ENCODE measurements at places on chromosomes 3 and 15.
A peak's percentile ranks its signal among the peaks of the same experiment; 100 is the strongest.

GRCh38 chr3:89360156-89360555 lies 252.7 kb downstream of the EPHA3 start:
- DNase-seq: no peak

- DNase-seq: no peak
These were observed 278.8 kb downstream of the FOXP1 start for GRCh38 chr3:71304684-71305083.

DNA sequence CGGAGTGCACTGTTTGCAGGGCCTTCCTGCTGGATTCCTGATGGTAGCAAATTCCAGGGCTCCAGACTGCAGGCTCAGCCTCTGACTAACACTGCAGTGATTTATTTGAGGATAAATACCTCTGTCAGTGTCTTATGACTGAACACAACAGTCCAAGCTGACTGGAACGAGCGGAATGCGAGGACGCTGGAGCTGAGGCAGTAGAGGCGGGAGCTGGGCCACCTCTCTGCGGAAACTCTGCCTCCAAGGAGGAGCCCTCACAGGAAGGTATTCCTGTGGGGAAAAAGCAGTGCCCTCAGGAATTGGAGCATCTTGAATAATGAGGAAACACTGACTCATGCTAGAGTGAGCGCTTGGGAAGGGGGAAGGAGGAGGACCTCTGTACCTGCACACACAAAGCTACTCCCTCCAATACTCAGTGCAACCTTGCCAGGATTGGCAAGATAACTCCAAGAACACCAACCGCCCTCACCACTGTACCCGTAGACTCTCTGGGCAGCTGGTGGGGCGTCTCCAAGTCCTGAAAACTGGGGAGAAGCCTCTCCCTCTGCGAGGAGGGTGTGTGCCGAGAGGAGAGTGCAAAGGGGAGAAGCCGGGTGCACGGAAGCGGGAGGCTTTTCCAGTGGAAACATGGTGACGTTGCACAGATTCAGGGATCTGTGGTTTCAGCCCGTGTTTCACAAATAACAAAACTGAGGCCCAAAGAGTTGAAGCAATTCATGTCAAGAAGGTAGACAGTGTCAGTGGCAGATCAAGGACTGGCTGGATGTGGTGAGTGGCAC lies 43.0 kb downstream of the VGLL4 start:
- DNase-seq: no peak

GRCh38 chr3:60391292-60391691 lies 860.0 kb downstream of the FHIT start:
- no peak for DNase-seq

DNA sequence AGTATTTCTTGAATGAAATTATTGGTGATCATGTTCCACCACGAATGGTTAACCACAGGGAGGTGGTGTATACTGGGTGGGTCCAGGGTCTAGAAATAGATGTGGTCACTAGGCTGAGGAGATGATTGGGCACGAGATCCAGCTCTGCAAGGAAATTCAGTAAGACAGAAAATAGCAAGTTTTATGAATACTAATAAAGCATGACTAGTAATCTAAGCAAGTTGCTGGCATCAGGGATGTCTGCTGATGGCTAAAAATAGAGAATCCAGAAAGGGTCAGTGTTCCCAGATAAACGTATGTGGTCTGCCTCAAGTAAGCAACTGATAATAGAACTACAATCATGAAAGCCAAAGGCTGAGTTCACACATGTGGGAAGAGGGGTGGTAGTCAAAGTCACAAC lies 108.3 kb upstream of the FRMD4B start:
- no peak for DNase-seq

- DNase-seq: no peak
These were observed 208.9 kb upstream of the TPM1 start for GRCh38 chr15:62833646-62834045.

DNA sequence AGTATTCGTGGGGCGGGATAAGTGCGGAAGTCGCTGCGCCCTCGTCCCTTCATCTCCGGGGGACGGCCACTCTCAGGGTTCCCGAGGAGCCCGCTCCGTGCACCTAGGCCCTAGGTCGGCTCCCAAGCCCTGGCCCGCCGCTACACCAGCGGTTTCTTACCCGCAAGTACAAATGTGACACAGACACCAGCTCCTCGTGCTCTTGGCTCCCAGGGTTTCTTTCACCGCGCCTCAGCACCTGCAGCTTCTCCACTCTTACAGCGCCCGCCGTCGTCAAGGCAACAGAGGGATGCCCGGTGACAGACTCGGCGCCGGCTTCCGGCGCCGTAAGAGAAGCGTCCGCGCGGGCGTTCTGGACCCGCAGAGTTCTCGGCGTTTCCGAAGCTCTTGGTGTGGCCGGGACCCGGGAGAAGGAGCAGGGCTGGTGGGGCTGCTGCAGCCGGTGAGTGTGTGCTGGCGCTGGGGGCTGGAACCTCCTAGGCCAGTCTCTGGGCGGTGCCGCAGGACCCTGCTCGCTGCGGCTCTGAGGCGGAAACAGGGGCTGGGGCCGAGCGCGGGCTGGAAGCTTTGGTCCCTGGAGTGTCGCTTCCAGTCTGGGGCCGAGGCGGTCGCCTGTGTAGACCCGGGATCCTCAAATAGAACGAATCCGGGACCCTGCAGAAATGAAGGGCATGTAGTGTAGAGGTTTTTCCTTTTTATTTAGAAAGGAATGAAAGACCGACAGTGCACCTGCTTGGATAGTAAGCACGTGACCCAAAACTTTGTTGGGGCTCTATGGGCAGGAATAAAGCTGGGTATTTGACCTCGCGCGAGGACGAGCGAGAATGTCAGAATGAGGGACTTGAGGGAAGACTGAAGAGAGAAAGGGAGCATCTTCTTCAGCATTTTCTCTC lies 155.4 kb upstream of the GOLGA6L4 start:
- DNase-seq: no peak

GRCh38 chr15:75738647-75739325 lies 26.1 kb upstream of the CSPG4 start:
- peak; percentile 96 for DNase-seq

- DNase-seq: no peak
These were observed 1.2 kb upstream of the PPP2R3A start for GRCh38 chr3:135964160-135964955.

- peak; percentile 50 for DNase-seq
These were observed 534.5 kb upstream of the KCNMB2 start for GRCh38 chr3:178001670-178002101.

GRCh38 chr3:99163314-99163713 lies 261.8 kb upstream of the DCBLD2 start:
- DNase-seq: no peak

DNA sequence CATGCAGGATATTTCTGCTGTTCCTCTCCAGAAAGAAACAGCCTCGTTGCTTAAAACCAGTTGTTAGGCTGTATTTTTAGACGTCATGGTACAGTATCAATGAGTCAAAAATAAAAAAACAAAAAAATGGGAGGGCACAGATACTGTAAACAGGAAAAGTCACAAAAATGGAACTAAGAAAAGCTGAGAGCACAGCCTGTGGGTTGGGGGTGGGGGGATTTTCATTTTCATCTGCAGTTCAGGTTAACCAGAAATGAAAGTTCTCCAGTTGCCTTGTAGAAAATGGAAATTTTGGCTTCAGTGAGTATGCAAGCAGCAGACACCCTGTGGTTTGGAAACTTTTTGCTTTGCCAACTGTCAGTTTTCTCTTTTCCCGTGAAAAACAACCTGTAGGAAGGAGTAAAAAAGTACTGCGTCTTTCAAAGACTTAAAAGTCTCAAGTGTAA lies 59.0 kb downstream of the FRMD4B start:
- peak; percentile 69 for DNase-seq

- no peak for DNase-seq
These were observed 621.3 kb upstream of the EPHA6 start for GRCh38 chr3:96192966-96193550.

- no peak for DNase-seq
These were observed 15.6 kb upstream of the ZNF80 start for GRCh38 chr3:114252954-114253353.

DNA sequence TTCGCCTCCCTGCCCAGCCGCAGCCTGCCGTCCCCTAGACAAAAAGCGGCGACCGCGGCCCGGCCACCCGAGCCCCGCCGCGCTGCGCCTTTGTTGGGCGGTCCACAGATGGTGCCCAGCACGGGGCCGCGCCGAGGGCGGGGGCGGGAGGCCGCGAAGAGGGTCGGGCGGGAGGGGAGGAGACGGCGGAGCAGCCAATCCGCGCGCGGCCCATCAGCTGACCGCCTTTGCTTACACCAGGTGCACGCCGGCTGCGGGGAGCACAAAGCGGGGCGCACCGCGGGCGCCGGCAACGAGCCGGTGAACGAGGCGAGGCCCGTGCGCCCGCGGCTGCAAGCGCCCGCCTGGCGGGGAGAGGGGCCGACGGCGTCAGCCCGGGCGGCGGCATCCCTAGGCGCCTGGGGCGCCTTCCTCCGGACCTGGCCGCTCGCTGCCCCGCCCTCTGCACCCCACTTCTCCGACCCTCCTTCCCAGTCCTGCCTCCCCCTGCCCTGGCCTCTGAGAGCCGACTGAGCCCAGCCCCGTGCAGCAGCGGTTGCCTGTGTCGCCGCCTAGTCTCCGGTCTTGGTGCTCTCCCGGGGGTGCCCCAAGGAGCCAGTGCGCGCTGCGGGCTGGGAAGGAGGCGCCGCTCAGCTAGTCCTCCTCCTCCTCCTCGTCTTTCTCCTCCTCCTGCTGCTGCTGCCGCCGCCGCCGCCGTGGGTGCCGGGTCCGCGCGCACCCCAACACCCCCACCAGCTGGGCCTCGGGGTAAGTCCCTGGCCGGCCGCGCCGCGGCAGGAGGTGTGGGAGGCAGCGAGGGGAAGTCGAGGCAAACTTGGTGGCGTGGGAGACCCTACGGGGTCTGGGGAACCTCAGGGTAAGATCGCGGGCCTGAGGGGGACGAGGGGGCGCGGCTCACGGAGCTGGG lies at the start of gene LRRN1:
Gene LRRN1, plus strand, starts transcription at position 259 of the 907 bp plus-strand sequence. CDS start 45,211 bp downstream, outside the sequence.
- DNase-seq: peak; percentile 13

GRCh38 chr15:56325186-56325585 lies 40.0 kb upstream of the TEX9 start:
- no peak for DNase-seq

GRCh38 chr3:115578331-115578730 lies 45.0 kb upstream of the GAP43 start:
- no peak for DNase-seq

DNA sequence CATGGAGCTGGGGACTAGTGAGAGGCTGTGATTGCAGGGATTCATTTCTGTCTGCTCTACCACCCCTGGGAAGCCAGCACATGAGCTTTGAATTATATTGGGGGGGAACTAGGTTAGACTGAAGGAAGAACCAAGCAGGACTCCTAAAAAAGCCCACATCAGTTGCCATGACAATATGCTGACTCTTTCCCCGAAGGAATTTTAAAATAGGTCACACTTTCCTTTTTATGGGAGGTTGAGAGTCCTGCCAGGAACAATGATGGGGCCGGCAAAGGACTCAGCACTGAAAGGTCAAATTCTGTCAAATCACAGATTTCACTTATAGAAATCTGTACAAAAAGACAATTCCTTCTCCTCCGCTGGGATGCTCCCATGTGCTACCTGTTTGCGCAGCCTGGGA lies 130.8 kb downstream of the ZNF621 start:
- no peak for DNase-seq

DNA sequence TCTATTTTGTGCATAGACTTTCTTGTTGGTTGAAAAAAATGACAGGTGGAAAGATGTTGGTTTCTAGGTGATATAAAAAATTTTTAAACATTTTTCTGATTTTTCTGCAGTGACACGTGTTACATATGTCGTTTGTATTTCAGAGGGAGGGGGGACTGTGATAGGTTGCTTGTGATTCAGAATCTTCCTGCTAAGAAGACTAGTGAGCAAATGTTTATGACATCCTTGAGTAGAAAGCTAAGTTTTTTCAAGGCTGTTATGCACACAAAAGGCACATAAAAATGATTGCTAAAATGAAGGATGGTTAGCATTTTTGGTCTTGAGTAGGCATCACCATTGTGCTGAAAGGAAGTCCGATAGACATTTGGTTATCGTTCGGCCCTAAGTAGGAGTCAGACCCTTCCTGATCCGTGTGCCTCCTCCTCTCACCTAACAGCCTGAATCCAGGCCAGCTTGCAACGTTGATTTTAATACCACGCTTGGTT lies 1.5 kb downstream of the ZNF639 start:
- DNase-seq: peak; percentile 18

DNA sequence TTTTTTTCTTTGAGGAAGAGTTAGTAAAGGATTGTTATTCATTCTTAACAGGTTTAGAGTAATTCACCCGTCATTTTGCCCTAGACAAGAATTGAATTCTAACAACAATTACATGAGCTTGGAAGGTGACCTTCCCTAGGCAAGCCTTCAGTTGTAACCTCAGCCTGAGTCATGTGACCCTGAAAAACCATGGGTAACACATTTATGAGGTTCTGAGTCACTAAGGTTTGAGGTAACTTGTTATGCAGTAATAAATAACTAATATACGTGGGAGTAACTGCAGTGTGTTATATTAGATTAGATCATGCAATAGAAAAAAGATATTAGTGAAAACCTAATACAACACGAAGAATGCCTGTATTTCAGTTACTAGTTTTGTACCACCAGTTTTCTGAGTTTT lies 237.6 kb upstream of the NDN start:
- DNase-seq: no peak

DNA sequence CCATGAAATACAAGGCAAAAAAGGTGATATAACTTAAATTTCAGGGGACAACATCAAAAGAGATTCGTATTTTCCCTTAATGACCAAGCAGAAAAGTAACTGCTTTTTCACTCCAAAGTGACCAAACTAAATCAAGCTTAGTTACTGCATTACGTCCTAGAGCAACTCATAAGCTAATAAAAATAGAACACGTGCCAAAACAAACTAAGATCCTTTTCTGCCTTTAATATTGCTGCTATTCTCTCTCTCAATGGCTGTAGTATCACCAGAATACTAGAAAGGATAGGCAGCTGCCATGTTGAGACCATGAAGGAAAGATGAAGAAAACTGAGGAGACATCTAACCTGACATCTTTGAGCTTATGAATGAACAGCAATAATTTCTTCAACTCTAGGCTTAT lies 43.3 kb downstream of the UBXN7 start:
- DNase-seq: no peak

DNA sequence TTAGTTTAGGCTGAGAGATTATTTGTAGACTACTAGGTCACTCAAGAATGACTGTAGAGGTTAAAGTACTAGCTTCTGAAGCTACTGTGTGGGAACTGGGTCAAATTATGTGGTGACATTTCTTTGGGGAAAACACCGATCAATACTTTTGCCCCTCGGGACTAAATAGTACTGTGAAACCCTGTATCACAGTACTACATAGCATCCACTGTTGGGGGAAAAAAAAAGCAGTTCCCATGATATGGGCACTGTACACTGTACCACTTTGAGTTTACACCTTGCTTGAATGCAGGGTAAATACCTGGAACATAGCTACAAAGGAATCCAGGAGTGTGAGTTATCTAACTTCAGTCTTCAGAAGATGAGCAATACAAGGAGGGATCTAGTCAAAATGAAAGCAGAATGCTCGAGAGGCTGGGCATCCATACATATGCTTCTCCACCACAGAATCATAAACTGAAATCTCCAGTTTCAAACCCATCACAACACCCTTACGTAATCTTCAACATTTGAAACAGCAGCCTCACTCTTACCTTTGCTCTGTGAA lies 311.4 kb downstream of the UNC13C start:
- no peak for DNase-seq

Data from suppressor macrophage (primary cell).